ENCODE measurements at places on chromosomes 13 and 19.

DNA sequence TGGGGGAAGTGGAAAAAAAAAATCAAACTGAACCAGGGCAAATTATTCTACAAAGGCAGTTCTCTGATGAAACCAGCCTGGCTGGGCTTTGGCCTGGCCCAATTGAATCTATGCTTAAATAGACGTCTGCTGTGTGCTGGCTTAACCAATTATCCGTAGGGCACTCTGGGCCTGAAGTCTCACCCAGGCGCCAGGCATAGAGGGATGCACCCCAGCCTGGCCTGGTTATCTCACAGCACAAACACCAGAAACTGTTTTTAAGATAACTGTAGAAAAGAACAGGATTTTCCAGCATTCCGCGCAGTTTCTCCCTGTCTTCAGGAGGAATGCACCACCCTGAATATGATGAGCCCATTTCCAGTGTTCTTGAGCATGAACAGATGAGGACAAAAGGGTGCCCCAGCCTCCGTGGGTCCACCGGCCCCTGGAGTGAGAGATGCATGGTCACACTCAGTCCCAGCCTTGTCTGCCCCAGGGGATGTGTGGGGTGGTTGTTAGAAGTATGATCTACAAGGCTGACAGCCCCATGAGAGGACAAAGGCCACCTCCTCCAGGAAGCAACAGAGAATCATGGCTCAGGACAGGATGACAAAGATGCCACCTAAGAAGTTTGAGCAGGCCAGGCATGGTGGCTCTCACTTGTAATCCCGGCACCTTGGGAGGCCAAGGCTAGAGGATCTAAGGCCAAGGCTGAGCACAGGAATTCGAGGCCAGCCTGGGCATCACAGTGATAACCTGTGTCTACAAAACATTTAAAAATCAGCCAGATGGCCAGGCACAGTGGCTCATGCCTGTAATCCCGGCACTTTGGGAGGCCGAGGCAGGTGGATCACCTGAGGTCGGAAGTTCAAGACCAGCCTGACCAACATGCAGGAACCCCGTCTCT is 50.2 kb downstream of the PEPD start:
- no peak for DNase-seq

DNA sequence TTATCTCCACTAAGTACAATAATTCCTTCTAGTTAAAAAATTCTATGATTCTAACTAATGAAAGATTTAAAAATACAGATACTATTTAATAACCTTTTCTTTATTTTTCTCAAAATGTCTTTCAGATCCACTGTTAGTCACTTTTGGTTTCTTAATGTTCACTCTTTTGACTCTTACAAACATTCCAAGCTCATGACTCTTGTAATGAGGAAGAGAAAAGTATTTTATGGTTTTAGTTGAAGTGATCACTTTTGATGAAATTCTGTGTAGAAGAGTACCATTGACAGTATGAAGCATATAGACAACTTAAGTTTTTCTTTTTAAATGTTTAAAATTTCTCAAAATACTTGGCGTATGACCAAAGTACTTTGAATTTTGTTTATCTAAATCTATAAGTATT is 27.8 kb downstream of the COG3 start:
- no peak for DNase-seq

DNA sequence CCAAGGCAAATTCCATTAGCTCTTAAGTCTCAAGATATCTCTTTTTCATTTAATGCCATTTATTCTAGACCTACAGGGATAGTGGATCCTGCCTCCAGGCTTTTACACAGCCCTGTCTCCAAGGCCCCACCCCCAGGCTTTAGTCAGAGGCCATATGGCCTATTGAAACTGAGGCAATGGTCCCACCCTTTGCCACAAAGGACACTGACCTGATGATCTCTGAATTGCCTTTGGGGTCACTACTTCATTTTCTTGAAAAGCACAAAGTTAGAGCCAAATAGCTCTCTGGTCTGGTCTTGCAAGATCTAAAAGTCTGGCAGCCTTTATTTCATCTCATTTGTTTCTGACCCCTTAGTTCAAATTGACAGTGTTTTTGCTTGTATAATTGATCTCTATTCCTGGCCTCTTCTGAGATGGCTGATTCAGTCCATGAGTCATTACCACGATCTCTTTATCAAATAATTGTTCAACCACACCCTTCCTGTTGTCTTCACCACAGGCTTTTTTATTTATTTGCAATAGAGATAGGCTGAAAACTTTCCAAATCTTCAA is 209.8 kb downstream of the FGF14 start:
- no peak for DNase-seq

DNA sequence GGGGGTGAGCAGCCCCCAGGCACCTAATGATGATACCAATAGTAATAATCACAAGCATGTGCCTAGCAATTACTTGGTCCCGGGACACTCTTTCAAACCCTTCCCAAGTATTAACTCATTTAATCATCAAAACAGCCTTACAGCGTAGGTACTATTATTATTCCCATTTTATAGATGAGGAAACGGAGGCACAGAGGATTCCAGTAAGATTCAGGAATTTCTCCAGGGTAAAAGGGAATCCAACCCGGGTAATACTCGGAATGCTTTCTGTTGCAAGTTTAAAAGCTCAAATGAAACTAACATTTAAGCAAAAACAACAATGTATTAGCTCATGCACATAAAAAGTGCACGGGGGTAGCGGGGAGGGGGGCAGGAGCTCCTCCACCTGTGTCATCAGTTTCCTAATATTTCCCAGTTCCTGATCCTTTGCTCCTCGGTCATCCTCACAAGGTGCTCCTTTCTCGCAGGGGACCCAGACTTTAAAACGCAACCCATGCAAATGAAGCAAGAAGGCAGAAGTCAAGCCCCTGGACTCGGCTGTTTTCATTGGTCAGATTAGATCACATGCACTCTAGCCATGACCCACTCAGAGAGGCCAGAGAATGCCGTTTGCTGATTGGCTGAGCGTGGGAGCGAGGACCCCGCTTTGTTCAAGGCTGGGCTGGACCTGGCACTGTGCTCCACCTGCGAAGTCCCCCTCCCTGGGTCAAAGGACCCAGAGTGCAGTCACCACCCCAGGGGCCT is 38.3 kb upstream of the C19orf12 start:
- DNase-seq, result no peak

DNA sequence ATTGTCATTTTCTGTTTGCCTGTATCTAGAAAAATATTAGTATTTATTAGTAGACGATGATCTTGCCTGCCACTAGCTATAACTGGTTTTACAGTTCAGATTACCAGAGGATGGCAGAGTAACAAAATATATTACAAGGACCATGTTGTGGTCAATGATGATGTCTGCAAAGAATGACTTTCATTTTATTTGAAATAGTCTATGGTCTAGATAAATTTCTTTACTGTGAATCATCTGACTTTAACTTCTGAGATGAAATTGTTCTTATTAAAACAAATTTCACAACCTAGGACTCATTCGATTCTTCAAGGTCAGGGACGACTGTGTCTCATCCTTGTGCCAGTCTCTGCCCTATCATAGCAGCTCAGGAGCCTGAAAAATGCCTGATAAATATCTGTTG is 637.8 kb upstream of the KLF12 start:
- peak; percentile 27 for DNase-seq

DNA sequence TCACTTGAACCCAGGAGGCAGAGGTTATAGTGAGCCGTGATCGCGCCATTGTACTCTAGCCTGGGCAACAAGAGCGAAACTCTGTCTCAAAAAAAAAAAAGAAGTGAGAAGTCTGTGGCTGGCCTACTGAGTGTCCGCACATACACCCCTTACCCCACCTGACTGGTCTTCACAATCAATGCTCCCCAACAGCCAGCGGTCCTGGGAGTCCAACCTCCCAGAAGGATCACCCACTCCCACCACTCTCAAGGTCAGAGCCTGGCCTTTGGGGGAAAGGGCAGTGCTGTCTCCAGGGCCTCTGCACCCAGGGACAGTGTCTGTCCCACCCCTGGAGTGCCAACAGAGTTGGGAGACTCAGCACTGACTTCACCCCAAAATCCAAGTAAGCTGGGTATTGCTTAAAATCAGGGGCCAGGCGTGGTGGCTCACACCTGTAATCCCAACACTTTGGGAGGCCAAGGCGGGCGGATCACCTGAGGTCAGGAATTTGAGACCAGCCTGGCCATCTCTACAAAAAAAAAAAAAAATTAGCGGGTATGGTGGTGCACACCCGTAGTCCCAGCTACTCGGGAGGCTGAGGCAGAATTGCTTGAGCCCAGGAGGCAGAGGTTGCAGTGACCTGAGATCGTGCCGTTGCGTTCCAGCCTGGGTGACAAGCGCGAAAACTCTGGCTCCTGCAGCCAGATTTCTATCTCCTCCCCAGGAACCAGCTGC is 2.3 kb upstream of the CD320 start:
- no peak for DNase-seq

DNA sequence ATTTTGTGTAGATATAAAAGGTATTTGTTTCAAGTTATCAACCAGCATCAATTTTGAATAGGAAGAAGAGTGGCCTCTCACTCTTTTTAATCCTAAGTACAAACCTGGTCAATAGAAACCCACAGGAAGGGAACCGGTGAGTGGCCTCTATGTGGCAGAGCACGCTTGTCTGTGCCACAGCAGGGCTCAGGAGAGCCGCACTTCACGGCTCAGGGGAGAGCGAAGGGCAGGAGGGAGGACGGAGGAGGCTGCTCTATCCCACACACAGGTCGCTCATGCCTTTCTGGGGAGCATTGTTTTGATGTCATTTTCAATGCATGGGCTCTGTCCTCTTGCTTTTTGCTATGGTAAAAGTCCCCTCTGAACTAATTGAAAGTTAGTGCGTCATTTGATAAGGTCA is 57.2 kb downstream of the TNFRSF19 start:
- no peak for DNase-seq

- no peak for DNase-seq
These were observed 475.4 kb upstream of the ARGLU1 start for GRCh38 chr13:107043021-107043956.

DNA sequence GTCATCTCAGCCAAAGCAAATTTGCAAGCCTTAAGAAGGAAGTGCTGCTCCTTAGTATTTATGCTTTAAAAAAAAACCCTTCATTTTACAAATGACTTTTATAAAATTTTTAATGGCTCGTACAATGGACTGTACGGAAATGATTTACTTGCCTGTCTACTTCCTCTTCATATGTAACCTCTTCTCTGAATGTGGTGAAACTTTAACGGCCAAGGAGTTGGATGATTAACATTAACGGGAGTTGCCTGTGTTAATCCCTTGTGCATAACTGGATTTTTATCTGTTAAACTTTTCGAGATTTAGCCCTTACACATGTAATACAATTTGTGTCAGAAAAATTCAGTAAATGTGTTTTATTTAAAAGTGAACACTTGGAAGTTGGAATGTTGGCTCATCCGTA is 429.4 kb downstream of the TBC1D4 start:
- DNase-seq, result no peak

- no peak for DNase-seq
These were observed 94.4 kb downstream of the URI1 start for GRCh38 chr19:30036154-30037129.

GRCh38 chr13:26168835-26169234 is 53.3 kb downstream of the RNF6 start:
- no peak for DNase-seq

GRCh38 chr19:35000338-35000646 is 169 bp downstream of the GRAMD1A start:
- no peak for DNase-seq

- no peak for DNase-seq
These were observed 10.3 kb upstream of the ZNF83 start for GRCh38 chr19:52648336-52649016.

DNA sequence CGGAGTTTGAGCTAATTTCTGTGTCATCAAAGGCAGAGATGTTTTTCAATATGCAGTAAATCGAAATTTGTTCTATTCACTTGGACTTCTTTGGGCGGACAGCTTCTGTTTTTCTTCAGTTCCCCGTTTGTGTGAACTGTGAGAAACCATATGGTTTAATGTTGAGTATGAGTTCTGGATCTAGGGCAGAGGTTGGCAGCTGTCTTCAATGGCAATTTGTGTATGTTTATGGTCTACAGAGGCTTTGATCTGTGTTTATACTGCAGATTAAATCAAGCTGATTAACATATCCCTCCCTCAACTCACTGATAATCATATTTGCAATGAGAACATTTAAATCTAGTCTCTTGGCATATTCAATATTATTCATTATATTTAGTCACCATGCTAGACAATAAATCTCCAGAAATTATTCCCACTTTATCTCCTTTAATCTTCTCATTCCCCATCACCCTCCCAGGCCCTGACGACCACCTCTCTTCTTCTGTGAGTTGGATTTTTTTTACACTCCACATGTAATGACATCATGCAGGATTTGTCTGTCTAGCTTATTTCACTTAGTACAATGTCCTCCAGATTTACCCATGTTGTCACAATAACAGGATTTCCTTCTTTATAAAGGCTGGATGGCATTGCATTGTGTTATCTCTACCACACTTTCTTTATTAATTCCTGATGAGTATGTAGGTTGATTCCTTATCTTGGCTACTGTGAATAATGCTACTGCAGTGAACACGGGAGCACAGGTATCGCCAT is 9.0 kb downstream of the ZNF331 start:
- DNase-seq, result no peak

DNA sequence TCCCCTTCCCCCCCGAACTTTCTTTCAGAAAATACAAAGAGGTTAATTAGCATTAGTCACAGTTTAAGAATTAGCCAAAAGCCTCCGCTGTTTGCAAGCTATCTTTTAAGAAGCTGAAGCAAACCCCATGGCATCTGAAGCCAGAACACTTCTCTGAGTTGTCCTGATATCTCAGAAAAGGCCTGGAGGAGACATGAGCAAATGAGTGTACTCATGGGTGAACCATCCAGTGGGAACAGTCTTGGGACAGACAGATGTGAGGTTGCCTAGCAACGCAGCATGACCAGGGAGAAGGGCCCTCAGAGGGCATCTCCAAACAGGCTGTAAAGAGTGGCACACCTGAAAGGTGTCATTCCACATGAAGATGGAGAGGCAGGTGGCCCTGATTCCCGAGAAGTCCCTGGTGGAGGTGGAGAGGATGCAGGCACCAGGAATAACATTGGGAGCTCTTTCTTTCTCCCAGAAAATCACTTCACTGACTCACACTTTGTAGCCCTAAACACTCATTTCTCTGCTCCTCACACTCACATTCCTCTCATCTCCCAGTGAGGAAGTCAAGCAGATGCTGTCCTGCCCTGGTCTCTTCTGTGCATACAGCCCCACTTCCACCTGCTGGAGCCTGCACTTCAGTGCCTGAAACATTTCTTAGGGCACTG is 87.0 kb upstream of the TSHZ3 start:
- DNase-seq, result no peak

DNA sequence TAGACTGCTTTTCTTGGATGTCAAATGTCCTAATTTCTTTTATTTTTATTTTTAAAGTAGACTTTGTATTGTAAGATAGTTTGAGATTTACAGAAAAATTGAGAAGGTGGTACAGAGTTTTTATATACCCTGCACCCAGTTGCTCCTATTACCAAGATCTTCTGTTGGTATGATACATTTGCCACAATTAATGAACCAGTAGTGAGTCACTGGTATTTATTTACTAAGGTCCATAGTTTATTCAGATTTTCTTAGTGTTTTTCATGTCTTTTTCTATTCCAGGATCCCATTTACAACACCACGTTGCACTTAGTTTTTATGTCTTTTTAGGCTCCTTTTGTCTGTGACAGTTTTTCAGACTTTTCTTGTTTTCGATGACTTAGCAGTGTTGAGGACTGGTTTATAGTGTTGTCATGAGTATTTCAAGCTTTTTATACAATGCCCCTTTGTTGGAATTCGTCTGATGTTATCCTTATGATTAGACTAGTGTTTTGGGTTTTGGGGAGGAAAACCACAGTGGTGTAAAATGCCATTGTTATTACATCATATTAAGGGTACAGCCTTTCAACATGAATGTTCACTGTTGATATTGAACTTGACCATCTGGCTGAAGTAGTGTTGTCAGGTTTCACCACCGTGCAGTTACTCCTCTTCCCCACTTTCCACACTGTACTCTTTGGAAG is 35.9 kb downstream of the COG3 start:
- DNase-seq, result peak; percentile 27
